ENCODE measurements at places on chromosomes 11 and 22. TPM values are rescaled to one million over a fixed set of nuclear protein-coding genes. Genes with fewer than 3 reads are reported as not detected.

Gene MUC6
- total RNA-seq, result not detected

Gene KRTAP5-9
- not detected for total RNA-seq

Gene FAM168A
- total RNA-seq, result 16.9 TPM

Gene DDX25
- not detected for total RNA-seq

Gene HEPN1
- 0.18 TPM for total RNA-seq

Data from glomerular endothelial cell (primary cell).